ENCODE measurements at places on chromosomes 7 and 10.

- no peak for DNase-seq
Measured at GRCh38 chr7:127932496-127932895, 98.7 kb downstream of the LRRC4 start.

DNA sequence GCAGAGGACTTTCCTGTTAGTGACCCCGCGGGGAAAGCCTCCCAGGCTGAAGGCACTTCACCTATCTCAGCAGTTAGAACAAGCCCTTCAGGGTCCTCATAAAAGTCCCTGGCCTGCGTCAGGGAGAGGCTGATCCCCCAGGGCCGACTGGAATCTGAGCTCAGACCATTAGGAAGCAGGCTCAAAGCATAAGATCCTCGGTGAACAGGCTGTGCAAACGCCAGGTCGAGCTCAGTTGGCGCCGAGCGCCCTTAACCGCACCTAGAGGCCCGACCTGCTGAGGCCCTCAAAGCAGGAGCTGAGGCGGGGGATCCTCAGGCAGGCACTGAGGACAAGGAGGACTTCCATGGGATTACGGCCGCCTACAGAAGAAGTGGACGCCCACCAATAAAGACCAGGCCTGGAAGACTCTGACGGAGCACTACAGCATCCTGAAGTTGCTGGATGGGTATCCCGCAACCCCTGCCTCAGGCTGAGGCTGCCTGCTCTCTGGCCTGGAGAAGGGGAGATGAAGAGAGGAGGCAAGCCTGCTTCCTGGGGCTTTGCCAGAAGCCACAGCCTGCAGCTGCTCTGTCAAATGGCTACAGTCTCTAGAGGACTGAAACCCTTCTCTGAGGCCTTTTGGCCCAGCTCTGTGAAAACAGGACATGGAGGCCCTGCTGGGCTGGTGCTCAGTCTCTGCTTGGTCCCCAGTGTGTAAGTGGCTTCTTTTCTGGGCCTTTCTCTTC is 29.9 kb downstream of the LIPJ start:
- no peak for DNase-seq

- DNase-seq = no peak
Measured at GRCh38 chr10:78000956-78001472, 28.3 kb downstream of the POLR3A start.

DNA sequence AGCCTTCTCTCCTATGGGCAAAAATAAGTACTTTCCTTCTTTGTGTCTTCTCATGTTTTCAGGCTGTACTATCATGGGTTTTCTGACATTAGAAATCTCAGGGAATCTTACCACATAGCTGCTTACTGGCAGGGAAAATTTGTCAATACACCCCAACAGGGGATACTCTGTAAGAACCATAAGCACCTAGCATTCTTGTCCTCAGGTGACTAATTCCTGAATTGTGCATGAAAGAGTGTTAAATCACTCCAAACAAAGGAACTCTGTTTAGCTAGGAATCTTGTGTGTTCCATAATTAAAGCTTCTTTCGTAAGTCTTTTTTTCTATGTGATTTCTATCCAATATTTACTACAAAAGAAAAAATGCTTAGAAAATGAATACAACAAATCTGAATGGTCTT is 206.7 kb upstream of the POT1 start:
- no peak for DNase-seq

DNA sequence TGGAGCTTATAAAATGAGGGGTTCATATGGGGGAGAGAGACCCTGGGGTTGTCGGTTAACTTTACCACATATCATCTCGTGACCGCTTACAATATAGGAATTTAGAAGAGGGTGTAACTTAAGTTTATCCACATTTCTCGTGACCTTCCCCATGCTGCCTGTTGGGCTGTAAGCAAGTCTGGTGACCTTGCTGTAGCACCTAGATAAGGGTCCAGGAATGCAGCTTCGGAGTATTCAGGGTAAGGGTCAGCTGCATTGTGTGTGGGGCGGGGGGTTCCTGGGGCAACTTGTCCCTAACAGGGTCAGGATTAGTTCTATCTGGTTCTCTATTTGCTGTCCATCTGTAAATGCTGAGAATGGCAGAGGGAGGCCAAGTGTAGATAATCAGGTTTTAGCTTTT is 1.3 kb upstream of the CHST3 start:
- DNase-seq = no peak

DNA sequence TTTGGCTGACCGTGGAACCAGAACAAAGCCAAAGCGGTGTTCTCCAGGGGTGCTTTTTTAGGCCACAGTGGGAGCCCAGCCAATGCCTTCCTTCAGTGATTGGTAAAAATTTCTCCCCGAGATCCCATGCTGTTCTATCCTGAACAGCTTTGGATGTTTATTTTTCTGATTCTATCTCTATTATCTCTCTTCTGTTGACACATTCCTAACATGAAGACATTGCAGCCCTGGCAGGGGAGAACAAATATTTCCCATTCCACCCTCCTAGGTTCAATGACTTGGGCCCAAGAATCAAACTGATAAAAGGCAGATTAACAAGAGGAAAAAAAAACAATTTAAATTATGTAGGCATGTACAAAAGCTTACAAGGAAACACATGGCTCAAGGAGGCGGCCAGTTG is 162.7 kb downstream of the PFKFB3 start:
- no peak for DNase-seq

DNA sequence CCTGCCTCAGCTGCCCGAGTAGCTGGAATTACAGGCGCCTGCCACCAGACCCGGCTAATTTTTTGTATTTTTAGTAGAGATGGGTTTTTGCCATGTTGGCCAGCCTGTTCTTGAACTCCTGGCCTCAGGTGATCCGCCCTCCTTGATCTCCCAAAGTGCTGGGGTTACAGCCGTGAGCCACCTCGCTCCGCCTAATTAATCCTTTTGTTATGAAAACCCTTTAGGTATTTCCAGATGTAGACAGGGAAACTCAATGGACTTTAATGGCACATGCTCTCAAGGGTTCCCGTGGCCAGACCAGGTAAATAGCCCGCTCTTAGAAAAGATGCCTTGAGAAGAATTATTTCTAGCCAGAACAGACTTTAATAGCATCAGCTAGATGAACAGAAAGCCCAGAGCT is 19.7 kb upstream of the EXOC4 start:
- no peak for DNase-seq

DNA sequence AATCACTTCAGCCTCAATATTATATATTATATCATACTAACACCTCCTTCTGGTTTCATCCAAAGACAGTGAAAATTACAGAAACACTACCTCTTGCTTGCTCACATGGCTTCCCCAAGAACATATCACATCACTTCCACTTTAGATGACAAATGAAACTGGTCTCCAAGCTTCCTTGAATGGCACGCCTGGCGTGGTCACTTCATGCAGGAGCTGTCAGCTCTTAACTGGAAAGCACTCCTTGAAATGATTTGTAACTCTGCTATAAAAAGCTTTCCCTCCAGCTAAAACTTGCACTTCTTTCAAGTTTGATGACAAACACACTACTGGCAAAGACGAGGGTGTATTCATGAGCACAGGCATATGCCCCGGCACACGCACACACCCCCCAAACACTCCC is 84.1 kb upstream of the INHBA start:
- DNase-seq = no peak

DNA sequence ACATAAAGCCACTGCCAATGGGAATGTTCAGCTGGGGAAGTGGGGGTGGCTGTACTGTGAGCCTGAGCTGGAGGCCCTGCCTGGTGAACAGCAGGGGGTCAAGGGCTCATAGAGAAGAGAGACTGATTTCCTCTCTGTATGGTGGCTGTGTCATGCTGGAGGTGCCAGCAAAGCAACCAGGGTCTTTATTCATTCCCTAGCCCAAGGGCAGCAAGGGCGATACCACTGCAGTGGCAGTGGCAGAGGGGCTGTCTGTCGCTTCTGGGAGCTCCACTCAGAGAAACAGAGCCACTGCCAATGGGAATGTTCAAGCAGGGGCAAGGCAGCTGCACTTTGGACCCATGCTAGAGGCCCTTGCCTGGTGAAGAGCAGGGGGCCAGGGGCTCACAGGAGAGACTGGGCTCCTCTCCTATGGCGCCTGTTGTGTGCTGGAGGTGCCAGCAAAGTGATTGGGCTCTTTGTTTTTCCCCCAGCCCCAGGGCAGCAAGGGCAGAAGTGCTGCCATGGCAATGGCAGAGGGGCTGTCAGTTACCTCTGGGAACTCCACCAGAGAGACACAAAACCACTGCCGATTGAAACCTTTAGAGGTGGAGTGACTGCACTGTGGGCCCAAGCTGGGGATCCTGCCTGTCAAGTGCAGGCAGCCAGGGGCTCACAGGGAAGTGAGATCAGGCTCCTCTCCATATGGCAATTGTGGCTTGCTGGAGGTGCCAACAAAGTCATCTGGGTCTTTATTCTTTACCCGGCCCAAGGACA is 545.1 kb downstream of the SH2D4B start:
- no peak for DNase-seq

- DNase-seq = no peak
Measured at GRCh38 chr7:158077151-158077840, 510.3 kb downstream of the PTPRN2 start.

DNA sequence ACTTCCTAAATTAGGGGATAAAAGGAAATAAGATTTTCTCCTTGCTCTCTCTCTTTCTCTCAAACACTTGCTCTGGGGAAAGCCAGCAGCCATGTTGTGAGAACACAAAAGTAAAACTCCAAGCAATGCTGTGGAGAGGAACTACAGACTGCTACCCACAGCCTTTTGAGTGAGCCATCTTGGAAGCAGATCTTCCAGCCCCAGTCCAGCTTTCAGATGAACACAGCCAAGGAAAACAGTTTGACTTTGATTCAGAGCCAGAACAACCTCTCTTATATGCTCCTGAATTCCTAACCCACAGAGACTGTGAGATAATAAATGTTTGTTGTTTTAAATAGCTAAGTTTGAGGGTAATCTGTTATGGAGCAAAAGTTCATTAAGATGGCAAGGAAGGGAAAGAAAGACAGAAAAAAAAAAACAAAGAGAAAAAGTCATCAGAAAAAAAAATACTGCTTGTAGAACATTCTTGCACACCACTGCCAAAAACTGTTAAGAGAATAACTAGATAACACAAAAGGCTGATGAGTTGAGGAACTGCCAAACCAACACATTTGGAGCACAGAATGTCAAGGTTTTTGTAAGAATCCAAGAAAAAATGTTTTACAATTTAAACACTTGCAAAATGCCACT is 20.9 kb upstream of the PRKAR2B start:
- no peak for DNase-seq

GRCh38 chr7:112341464-112341863 is 108.8 kb upstream of the IFRD1 start:
- no peak for DNase-seq

DNA sequence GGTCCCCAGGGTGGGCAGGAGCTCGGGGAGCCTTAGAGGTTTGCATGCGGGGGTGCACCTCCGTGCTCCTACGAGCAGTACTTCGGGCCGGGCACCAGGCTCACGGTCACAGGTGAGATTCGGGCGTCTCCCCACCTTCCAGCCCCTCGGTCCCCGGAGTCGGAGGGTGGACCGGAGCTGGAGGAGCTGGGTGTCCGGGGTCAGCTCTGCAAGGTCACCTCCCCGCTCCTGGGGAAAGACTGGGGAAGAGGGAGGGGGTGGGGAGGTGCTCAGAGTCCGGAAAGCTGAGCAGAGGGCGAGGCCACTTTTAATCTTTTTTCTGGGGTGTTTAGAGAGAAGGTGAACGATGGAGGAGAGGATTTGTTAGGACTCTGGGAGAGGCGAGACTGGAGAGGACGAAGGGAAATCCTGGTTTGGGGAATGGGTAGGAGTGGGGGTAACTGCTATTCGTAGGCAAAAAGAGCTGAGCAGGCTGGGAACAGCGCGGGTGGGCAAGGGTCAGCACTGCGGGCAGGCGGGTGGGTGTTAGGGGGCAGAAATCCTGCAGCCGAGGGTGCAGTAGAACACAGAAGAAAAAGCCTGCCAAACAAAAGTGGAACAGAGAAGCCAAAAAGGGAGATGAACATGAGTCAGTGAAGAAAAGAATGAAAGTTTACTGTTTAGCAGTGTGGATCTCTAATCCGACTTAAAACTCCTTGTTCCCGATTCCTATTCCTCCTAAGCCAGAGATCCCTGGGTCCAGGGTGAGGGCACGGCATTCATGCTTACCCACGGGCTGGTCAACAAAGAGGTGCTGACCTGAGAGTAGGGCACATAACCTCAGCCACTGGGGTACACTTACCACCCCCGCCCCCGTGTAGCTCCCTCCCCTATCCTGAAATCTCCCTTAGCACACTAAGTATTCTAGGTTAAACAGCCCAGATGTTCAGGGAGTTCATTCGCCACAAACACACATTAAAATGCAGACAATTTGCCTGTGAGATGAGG is 26.9 kb downstream of the PRSS2 start:
- DNase-seq = peak; percentile 51

DNA sequence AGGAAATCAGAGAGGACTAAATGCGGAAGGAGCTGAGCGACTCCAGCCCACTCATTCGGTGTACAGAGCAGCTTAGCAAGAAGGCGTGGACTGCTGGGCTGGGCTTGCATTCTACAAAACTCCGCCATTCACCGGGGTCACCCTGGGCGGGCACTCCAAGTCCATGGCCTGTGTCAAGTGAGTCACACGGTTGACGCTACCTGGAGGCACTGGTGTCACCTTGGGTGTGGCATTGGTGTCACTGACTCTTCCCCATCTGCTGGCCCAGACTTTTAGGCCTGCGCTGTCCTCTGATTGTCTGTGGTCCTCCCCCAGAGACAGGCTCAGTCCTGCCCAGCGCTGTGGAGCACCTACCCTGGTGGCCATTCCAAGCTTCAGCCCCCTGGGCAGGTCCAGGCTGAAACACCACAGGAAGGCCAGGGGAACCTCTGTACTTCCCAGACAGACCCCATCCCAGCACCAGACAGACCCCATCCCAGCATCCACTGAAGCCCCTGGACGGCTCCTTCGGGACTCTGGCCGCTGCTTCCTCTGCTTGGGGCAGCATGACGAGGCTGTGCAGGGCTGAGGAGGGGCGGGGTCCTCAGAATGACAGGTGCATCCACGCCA is 30.6 kb upstream of the CNPY1 start:
- DNase-seq = no peak

- DNase-seq = no peak
Measured at GRCh38 chr7:86644282-86645224, 844 bp downstream of the GRM3 start.
